ENCODE measurements at places on chromosomes 3 and 15. TPM values are rescaled to one million over a fixed set of nuclear protein-coding genes. Genes with fewer than 3 reads are reported as not detected.

- no peaks in the 10 kb centered on the region for H3K27me3 ChIP-seq
- H3K4me1 ChIP-seq: no peaks in the 10 kb centered on the region
- no peak overlapping the region for H3K27ac ChIP-seq
- no peak for DNase-seq
These were observed 227.6 kb upstream of the TBC1D5 start for GRCh38 chr3:17969985-17970568.

DNA sequence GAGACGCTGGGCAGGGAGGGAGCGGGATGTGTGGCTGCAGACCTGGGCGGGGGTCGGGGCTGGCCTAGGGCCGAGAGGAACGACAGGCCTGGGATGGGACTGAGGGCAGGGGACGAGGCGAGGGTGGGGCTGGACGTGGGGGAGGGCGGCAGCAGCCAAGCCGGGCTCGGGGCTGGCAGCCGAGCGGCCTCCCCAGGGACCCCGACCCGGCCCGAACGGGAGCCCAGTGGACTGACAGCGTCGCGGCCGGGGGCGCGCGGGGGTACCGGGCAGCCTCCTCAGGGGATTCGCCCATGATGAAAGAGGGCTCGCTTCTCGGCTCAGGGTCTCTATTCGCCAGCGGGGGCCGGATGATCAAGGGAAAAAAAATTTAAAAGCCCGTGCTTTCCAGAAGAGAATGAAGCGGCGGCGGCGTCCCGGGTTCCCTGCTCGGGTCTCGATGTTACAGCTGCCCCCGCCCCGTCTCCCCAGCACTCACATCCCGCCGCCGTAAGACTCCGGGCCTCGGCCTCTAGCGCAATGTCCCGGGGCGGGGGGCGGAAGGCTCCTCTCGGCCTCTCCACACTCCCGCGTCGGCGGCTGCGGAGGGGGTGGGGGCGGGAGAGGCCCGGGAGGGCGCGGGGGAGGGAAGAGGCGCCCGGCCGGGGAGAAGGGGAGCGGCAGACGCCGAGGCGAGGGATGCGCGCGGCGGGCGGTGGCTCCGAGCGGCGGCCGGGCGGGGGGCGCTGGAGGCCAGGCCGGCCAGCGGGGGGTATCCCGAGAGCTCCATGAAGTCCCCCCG, 4.3 kb downstream of the PTH1R start:
- no peaks in the 10 kb centered on the region for H3K27me3 ChIP-seq
- no peaks in the 10 kb centered on the region for H3K4me1 ChIP-seq
- peak overlapping the region; percentile 46 for H3K4me3 ChIP-seq

The ATP8B4 gene
- 7.1 TPM for total RNA-seq

DNA sequence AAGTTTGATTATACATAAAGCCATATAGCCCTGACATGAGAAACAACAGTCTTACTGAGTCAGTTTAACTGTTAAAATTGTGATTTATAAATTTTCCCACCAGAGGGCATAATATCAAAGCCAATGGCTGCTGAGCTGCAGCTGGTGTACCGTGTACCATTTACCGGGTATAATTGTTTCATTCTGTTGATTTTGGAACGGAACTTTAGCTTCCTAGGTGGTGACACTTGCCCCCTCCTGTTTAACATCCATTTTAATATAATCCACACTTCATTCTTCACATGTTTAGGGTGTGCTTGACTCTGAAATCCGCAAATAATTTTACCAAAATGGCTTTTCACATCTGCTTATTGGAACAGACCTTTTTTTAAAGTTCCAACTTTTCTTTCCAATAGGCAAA, 72.8 kb downstream of the SLC9A9 start:
- H3K27ac ChIP-seq: no peak overlapping the region
- no peaks in the 10 kb centered on the region for H3K36me3 ChIP-seq
- DNase-seq: no peak
- H3K4me1 ChIP-seq: no peaks in the 10 kb centered on the region
- H3K27me3 ChIP-seq: no peaks in the 10 kb centered on the region

The GOLGA6B gene
- 1.8 TPM for total RNA-seq

- DNase-seq: no peak
- H3K4me3 ChIP-seq: no peak overlapping the region
- H3K36me3 ChIP-seq: no peaks in the 10 kb centered on the region
- H3K4me1 ChIP-seq: no peaks in the 10 kb centered on the region
- H3K27ac ChIP-seq: peak overlapping the region; percentile 15
- no peaks in the 10 kb centered on the region for H3K27me3 ChIP-seq
These were observed 155.5 kb downstream of the FNDC3B start for GRCh38 chr3:172194702-172195406.

DNA sequence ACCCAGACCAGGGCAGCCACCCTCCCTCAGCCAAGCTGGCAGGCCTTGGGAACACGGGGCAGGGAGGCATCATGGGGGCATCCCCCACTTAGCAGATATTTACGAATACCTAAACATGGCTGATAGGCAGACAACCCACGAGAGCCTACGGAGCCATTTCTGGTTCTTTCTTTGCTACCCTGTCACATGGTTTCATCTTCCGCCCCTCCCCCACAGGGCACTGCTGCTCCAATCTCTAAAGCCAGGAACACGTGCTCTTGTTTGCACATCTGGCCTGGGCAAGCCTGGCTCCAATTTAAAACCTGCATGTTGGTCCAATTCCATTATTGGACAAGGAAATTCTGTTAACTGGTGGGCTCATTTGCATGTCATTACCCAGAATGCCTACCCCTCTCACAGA, 447.4 kb upstream of the NR2F2 start:
- DNase-seq: no peak
- no peak overlapping the region for H3K27ac ChIP-seq
- no peaks in the 10 kb centered on the region for H3K36me3 ChIP-seq
- H3K4me1 ChIP-seq: no peaks in the 10 kb centered on the region
- no peak overlapping the region for H3K4me3 ChIP-seq
- no peaks in the 10 kb centered on the region for H3K27me3 ChIP-seq

DNA sequence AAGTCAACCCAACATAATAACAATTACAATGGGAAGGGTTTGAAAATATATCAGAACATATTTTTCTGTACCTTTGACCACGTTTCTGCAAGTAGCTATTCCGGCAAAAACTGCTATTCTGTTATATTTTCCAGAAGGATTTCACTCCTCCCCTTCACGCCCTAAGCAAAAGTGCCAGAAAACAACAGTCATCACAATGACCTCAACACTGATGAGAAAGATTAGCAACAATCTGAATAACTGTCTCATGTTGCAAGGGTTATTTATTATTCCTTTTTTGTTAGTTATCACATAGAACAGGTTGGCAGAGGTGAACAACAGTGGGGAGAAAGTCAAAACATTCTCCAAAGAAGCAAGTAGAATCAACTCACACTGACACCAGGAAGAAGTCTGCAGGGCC, 269.4 kb upstream of the ARRDC4 start:
- H3K4me3 ChIP-seq: no peak overlapping the region
- no peaks in the 10 kb centered on the region for H3K4me1 ChIP-seq
- no peaks in the 10 kb centered on the region for H3K27me3 ChIP-seq
- no peak overlapping the region for H3K27ac ChIP-seq
- no peak for DNase-seq
- H3K36me3 ChIP-seq: no peaks in the 10 kb centered on the region

GRCh38 chr15:100737214-100737613, 134.8 kb downstream of the ASB7 start:
- no peak overlapping the region for H3K4me3 ChIP-seq
- no peaks in the 10 kb centered on the region for H3K4me1 ChIP-seq
- H3K27ac ChIP-seq: no peak overlapping the region
- H3K27me3 ChIP-seq: peaks cover 5% of the 10 kb centered on the region
- no peaks in the 10 kb centered on the region for H3K36me3 ChIP-seq

The DAZL gene
- total RNA-seq: not detected

GRCh38 chr3:51978143-51978502, 3.3 kb downstream of the ABHD14A start:
- peaks cover 15% of the 10 kb centered on the region for H3K4me1 ChIP-seq
- H3K27ac ChIP-seq: no peak overlapping the region
- H3K27me3 ChIP-seq: no peaks in the 10 kb centered on the region
- no peaks in the 10 kb centered on the region for H3K36me3 ChIP-seq
- H3K4me3 ChIP-seq: no peak overlapping the region

- DNase-seq: no peak
- no peaks in the 10 kb centered on the region for H3K36me3 ChIP-seq
- no peaks in the 10 kb centered on the region for H3K4me1 ChIP-seq
These were observed 112.6 kb upstream of the RNF7 start for GRCh38 chr3:141625506-141625905.

The LYZL4 gene
- not detected for total RNA-seq

DNA sequence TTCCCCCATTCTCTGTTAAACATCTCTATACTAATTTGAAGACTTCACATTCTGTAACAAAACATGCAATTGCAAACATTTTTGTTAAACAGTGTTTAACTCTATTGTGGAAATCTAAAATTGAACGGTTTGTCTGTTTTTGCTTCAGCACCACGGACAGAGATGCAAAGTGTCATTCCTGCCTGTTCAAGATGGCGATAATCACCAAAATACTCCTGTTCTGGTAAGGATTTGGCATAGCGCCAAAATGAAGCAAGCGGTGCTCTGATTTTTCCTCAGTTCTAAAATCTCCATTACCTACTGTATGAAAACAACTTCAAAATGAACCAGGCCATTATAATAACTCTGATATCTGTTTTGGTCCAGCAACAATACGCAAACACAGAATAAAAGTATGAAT, 129.7 kb upstream of the TUSC7 start:
- no peaks in the 10 kb centered on the region for H3K36me3 ChIP-seq
- no peaks in the 10 kb centered on the region for H3K4me1 ChIP-seq
- H3K27ac ChIP-seq: no peak overlapping the region
- DNase-seq: no peak
- no peaks in the 10 kb centered on the region for H3K27me3 ChIP-seq

The EPHB3 gene
- 0.12 TPM for total RNA-seq

- DNase-seq: no peak
- no peaks in the 10 kb centered on the region for H3K36me3 ChIP-seq
- H3K4me1 ChIP-seq: no peaks in the 10 kb centered on the region
- H3K27me3 ChIP-seq: no peaks in the 10 kb centered on the region
- no peak overlapping the region for H3K4me3 ChIP-seq
These were observed 355.5 kb downstream of the TIGIT start for GRCh38 chr3:114649331-114649730.

The ACTC1 gene
- total RNA-seq: not detected

- no peak overlapping the region for H3K27ac ChIP-seq
- H3K4me1 ChIP-seq: no peaks in the 10 kb centered on the region
- H3K27me3 ChIP-seq: no peaks in the 10 kb centered on the region
- no peaks in the 10 kb centered on the region for H3K36me3 ChIP-seq
These were observed 104.6 kb downstream of the ZIC1 start for GRCh38 chr3:147513785-147514184.

The SCN5A gene
- not detected for total RNA-seq

DNA sequence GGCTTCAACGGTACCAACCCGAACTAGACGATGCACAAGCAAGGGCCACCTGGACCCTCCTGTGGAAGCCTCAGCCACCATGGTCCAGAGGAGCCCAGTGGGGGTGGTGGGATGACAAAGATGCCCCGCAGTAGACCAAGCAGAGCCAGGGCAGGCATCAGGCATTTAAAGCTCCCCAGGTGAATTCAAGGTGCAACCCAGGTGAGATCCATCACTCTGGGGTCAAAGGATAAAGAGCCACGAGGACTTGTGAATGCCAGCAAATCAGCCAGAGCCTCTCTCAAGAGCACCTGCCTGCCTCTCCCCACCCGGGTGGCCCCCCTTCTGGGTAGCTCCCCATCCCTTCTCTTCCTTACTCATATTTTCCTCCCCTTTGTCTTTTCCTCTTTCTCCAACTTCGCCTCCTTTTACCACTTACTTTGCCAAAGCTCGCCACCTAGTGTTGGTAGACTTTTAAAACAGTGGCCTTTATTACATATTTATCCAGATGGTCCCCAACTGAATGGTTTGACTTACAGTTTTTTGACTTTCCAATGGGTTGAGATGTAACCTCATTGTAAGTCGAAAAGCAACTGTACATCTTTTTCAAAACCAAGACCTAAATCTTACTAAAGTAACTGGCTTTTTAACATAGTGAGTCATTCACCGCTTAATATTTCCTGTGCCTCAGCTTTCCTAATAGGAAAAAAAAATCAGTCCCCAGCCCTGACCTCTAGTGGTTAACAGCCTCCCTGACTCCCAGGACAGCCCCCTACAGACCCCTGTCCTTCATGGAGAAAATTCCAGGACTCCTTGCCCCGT, 18.8 kb downstream of the PLA2G4F start:
- no peak overlapping the region for H3K27ac ChIP-seq
- no peaks in the 10 kb centered on the region for H3K27me3 ChIP-seq

DNA sequence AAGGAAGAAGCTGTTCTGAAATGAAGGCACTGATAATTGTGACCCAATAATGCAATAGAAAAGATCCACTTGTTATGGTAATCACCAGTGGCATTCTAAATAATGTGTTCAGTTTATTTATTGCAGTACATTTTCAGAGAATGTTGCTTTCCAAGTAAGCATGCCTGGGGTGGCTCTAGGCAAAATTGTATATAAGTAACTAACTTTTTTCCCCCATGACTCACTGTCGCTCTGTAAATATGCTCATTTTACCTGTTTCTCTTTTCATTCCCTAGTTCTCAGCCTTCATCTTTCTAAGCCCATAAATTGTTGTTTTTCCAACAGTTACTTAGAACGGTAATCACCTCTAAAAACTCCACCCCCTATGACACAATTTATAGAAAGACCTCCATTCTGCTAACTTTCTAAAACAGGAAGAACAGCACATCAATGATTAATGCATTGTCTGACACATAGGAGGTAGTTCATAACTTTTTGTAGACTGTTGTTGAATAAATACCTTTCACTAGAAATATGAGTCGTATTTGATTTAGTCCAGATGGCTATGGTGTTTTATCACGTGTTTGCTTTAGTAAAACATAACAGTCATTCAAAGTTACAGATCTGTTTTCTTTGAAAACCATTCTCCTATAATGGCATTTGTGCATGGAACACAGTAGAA, 143.1 kb downstream of the LSAMP start:
- H3K4me1 ChIP-seq: no peaks in the 10 kb centered on the region
- H3K36me3 ChIP-seq: no peaks in the 10 kb centered on the region
- H3K4me3 ChIP-seq: no peak overlapping the region
- no peak overlapping the region for H3K27ac ChIP-seq

DNA sequence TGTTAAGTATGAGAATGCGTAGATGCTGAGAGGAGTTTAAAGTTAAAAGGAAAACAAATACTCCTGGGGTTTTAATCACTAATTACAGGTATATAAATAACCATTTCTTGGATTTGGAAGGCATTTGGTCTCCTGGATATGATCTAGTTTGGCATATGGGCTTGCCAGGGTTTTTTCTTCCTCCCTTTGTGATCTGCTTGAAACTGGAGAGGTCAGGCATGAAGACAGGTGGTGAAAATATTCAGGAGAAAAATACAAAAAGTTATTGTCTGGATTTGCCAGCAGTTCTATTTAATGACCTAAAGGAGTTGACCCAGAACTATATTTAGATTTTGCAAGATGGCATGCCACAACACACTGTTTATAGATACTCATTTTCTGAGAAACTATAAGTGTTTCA, 136.3 kb downstream of the DIPK2A start:
- peaks cover 16% of the 10 kb centered on the region for H3K4me1 ChIP-seq
- H3K27ac ChIP-seq: no peak overlapping the region
- H3K27me3 ChIP-seq: no peaks in the 10 kb centered on the region
- DNase-seq: no peak

The KLHL6 gene
- total RNA-seq: 1.5 TPM

The FBN1 gene
- 8.7 TPM for total RNA-seq

Measured in right lobe of liver (tissue), 6 donors.